ENCODE measurements at places on chromosomes 6 and 20.

DNA sequence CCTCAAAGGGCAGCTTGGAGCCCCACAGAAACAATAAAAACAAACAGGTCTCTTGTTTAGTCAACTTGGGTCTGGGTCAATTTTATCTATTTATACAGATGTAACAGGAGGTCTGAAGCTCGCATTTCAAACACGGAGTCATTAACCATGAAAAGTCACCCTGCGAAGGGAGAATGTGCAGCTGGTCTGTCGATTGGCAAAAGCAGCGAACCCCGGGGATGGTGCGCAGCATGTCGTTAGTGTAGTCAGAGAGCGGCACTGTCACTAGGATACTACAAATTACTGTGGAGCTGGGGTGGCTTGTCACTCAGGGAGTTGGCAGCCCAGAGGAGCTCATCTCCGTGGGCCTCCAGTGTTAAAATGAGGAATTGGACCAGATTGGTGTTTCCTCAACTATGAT, 190.4 kb upstream of the ARG1 start:
- no peak for DNase-seq

- no peak for DNase-seq
Measured at GRCh38 chr6:72709431-72709830, 87.6 kb downstream of the KCNQ5 start.

GRCh38 chr6:74834967-74835366, 370.9 kb downstream of the COL12A1 start:
- no peak for DNase-seq

DNA sequence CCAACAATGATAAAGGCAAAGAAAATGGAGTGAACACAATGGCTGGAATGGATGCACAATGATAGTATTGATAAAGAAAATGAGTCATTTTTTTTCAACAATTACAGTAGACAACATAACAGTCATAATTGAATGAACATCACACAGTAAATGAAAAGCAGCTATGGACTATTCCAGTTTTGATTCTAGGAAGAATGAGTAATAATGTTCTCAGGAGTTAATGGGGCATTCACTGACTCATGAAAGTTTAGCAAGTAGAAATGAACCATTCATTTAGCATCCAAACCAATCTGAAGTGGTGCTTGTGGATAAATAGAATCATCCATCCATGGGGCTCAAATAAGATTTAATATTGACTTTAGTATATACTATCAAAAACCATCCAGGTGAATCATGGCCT, 1029.5 kb upstream of the GJE1 start:
- no peak for DNase-seq

GRCh38 chr20:32784369-32785080, 22.3 kb downstream of the DNMT3B start:
- no peak for DNase-seq

DNA sequence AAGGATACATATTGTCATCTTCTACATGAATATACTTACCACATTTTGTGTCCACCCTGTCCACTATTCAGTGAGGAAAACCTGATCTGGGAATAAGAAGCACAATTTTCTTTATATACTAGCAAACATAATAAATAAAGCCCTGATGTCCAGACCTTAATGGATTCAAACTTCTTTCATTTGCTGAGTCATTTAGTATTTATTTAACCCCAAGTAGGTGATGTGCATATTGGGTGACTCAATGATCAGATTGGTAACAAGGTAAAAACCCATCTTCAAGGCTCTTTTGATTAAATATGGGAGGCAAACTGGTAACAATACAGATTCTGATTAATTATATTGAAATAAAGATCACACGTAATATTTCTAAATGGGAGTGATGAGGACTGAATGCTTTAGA, 1159.8 kb upstream of the EYS start:
- DNase-seq: no peak

- no peak for DNase-seq
Measured at GRCh38 chr6:6872459-6873344, 235.1 kb upstream of the RREB1 start.

- no peak for DNase-seq
Measured at GRCh38 chr6:37653229-37653628, 44.5 kb downstream of the MDGA1 start.

DNA sequence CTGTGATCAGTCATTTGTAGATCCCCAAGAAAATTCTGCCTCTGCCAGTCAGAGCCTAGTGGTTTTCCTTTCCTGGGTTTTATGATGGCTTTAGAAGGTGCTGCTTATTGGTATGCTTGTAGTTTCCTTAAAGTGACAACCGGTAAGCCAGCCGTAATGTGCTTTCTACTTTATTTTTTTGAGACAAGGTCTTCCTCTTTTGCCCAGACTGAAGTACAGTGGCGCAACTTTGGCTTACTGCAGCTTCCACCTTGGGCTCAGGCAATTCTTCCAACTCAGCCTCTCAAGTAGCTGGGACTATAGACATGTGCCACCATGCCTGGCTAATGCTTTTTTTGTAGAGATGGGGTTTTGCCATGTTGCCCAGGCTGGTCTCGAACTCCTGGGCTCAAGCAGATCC, 23.5 kb downstream of the MCM8 start:
- no peak for DNase-seq

DNA sequence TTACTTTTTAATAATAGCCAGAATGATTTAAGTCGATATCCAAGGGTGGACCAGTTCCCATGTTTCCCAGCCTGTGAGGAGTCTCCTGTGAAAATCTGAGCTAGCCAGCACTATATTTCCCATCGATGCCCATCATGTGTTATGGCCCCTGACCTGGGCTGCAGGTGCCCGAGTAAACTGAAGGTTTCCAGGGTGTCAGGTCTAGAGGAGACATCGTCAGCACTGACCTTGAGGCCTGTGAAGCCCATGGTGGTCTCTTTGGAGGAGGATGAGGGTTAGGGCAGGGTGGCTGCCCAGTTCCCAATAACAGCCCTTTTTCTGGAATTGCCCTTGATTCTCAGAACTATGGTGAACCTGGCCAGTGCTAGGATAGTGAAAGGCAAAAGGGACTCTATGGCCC, 63.0 kb upstream of the TOP1 start:
- no peak for DNase-seq

GRCh38 chr6:28371280-28371679, 21.5 kb downstream of the ZKSCAN3 start:
- DNase-seq: no peak

DNA sequence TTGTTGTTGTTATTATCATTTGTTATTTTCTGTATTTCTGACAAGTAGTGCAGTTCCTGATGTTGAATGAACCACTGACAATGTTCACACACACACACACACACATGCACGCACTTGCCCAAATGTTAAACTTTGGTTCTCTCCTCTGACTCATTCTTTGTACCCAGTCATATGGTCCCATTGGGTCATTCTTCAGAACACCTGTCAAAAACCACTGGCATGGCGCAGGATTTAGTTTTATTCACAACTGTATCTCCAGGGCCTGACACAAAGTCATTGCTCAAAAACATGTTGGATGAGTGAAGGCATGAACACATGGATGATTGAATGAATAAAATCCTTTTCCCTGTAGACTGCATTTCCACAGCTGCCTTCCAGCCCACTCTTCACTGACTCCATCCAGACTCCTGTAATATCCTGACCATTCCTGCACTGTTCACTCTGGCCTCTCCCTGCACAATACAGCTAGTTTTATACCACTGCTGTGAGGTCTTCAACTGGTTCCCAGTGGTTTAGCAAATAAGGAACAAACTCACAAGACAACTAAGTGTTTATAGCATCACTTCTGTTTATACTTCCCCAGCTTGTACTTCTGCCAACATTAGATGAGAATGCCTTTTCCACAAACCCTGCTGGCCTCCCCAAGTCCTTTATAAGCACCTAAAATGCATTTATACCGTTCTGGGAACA, 6.9 kb upstream of the CST11 start:
- DNase-seq: no peak

- DNase-seq: no peak
Measured at GRCh38 chr6:140385679-140386078, 1011.2 kb upstream of the CITED2 start.

GRCh38 chr6:108841377-108841855, 6.8 kb upstream of the ARMC2 start:
- DNase-seq: no peak

GRCh38 chr6:2797564-2798031, 32.4 kb downstream of the WRNIP1 start:
- no peak for DNase-seq

GRCh38 chr20:10665791-10666190, 8.0 kb downstream of the JAG1 start:
- no peak for DNase-seq

DNA sequence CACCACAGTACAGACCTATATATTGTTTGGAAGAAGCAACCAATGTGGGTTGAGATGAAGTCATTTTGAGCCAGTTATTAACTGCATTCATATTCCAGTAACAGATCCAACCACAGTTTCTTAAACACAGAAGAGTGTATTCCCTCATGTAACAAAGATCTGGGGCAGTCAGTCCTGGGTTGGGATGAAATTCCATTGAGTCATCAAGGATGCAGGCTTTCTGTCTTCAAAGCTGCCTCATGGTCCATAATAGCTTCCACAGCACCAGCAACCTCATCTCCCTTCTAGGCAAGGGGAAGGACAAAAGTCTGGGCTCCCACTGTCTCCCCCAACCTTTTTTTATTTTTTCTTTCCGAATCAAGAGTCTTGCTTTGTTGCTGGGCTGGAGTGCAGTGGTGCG, 2.9 kb upstream of the SOD2 start:
- no peak for DNase-seq

DNA sequence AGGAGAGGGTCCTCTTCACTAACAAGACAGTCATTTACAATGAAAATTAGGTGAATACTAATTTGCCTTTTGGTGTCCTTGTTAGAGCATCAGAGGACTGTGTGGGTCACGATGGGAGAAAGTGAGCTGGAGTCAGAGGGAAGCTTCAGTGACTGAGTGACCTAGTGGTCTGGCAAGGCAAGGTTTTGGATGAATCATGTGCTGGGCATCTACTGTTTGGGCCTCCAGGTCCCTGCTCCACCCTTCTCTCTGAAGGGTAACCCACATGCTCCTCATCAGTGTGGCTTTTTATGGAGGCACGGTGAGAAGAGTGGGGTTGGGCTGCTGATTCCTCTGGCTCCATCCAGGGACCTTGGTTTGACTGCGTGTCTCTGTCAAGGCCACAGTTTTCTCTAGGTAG, 60.5 kb upstream of the EXOC2 start:
- no peak for DNase-seq

- DNase-seq: no peak
Measured at GRCh38 chr6:88823998-88824397, 139.4 kb downstream of the RNGTT start.

DNA sequence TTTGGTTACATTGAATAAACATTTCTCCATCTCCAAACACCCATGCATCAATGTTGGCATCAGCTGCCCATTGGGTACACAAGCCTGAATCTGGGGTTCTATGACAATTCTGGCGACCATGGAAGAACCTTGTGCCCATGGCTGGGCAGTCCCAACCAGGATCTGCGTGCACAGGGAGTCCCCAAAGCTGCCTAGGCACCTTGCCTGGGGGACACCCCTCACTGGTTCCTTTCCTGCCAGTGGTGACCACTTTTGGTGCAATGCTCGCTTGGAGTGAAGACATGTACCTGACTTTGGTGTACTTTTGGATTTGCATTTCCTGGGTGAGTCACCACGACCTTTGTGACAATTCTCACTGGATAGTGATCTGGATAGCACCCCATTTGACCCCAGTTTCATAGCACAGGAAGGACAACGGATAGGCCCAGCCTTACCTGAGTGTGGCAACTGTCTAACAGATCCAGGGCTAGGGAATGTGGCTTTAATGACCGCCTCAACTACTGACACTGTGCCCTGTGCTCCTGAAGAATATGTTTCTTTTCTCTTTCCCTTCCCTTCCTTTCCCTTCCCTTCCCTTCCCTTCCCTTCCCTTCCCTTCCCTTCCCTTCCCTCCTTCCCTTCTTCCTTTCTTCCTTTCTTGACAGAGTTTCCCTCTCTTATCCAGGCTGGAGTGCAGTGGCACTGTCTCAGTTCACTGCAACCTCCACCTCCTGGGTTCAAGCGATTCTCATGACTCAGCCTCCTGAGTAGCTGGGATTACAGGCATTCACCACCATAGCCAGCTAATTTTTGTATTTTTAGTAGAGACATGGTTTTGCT, 7.1 kb downstream of the SPINT3 start:
- DNase-seq: no peak

- DNase-seq: no peak
Measured at GRCh38 chr6:75620381-75621304, 19.0 kb downstream of the SENP6 start.

GRCh38 chr6:47734831-47735481, 36.6 kb downstream of the ADGRF4 start:
- no peak for DNase-seq

- no peak for DNase-seq
Measured at GRCh38 chr6:148242180-148242579, 100.5 kb upstream of the SASH1 start.

DNA sequence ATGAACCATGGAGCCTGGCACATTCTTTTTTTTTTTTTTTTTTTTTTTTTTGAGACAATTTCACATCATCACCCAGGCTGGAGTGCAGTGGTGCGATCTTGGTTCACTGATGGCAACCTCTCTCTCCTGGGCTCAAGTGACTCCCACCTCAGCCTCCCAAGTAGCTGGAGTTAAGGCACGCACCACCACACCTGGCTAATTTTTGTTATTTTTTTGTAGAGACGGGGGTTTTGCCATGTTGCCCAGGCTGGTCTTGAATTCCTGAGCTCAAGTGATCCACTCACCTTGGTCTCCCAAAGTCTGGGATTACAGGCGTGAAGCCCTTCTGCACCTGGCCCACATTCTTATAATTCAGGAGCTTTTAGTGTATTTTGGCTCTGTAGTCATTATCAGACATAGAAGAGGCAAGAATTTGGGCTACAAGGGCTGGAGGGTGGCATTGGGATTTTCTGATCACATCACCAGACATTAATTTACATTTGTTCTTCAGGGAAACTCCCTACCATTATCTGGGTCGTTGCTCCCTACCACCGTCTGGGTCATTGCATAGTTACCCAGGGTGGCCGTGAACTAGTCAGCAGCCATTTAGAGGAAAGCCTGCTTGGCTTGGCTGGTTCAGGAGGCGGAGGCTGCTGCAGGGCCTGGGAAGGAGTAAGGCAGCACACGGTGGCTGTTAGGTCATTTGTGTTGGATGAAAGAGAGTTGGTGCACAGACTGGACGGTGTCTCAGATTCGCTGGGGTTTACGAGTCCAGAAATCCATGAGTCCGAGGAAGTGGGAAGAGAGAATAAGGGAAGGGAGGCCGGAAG, 17.6 kb downstream of the ARID1B start:
- no peak for DNase-seq

DNA sequence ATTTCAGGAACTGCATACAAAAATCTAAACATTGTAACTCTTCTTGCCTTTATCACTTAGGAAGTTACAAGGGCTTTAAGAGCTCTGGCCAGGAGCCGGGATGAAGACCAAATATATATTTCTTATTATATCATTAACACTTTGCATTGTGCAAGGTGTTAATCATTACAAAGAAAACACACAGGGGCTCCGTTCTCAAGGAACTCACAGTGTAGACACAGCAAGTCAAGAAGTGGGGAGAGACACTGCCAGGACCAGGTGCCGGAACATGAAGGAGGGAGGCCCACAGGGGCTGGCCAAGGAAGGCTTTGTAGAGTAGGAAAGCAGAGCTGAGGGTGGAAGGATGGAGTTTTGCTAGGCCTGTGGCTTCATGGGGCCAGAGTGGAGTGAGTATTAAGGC, 17.4 kb downstream of the ITPR3 start:
- DNase-seq: no peak

- DNase-seq: no peak
Measured at GRCh38 chr20:63106108-63106764, 99.5 kb upstream of the BHLHE23 start.

Measured in cortex of kidney (tissue), 1 donor.